Cortex of kidney (tissue), 1 donor: ENCODE measurements at places on chromosomes 7 and 10.

DNA sequence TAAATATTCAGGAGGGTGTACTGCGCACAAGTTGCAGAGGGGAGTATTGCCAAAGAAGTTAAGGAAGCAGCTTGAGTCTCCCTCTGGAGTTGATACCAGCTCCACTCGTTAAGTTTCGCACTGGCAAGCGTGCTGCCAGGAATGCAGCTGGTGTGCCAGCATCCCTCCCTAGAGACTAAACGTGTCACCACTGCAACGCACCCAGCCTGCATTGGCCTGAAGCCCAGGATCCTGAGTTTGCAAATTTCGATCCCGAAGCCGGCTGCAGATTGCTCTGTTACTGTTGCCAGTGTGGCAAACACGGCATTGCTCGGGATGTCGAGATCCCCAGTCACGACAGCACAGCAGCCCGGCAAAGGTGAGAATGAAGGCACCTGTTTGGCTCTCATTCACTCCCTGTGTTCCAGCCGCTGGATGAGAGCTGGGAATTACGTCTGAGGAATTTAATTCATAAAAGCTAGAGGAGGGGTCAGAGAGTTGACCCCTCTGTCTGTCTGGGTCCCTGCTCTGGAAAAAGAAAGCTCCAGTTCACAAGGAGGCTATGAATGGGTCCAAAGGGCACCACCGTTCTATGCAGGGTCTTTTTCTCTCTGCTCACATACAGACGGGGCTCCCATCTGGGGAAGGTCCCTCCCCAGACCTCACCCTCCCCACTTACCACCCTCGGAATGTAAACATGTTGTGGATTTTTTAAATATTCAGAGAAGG lies 61.0 kb downstream of the NRP1 start:
- no peak for DNase-seq

DNA sequence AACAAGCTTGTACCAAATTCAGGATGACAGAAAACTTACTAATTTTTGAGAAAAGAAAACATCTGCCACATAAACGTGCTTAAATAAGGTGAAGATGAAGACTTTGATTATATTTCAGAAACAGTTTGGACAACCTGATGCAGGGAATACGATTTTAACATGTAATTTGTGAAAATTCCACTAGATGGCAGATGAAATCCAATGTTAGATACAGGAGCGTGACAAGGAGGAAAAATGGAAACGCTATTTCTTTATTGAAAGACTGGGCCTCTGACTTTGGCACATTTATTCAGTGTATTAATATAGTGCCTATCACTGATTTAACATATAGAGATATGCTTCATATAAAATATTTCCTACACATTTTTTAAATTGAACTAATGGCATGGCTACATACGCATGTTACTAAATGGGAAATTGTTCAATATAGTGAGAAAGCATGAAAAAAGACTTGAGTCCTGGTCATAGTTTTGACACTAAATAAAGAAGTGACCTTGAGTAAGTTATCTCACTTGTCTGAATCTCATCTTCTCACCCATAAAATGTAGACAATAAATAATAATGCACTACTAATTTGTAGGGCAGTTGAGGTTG lies 60.7 kb downstream of the CD36 start:
- no peak for DNase-seq

DNA sequence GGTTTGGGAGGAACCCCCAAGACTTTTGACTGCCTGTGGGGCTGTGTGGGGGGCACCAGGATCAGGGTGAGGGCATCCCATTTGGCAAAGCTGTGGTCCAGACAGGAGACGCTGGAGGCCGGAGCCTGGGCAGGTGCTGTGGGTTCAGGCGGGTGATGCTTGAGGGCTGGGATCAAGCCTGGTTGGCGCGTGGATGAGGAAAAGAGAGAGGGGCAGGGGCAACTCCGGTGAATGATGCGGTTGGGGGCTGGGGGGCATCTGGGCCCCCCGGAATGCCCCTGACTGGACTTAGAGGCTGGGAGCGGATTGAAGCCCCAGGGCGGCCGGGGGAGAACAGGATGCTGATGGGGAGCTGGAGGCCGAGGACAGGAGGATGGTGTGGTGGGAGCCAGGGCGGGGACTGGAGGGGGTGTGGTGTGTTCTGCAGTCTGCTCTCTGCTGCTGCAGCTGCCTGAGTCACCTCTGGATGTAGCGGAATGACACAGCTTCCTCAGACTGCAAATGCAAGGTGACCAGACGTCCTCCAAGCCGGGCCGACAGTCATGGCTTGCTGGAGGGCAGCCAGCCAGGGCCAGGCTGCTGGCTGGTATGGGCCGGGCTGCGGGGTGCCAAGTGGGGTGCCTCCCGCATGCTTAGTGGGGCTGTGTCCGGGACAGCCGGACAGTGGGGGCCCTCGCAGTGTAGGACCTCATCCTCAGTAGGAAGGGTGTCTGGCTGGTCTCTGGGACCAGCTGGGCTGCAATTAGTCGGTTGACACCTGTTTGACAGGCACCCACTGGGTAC lies 3.2 kb downstream of the MAFK start:
- no peak for DNase-seq

DNA sequence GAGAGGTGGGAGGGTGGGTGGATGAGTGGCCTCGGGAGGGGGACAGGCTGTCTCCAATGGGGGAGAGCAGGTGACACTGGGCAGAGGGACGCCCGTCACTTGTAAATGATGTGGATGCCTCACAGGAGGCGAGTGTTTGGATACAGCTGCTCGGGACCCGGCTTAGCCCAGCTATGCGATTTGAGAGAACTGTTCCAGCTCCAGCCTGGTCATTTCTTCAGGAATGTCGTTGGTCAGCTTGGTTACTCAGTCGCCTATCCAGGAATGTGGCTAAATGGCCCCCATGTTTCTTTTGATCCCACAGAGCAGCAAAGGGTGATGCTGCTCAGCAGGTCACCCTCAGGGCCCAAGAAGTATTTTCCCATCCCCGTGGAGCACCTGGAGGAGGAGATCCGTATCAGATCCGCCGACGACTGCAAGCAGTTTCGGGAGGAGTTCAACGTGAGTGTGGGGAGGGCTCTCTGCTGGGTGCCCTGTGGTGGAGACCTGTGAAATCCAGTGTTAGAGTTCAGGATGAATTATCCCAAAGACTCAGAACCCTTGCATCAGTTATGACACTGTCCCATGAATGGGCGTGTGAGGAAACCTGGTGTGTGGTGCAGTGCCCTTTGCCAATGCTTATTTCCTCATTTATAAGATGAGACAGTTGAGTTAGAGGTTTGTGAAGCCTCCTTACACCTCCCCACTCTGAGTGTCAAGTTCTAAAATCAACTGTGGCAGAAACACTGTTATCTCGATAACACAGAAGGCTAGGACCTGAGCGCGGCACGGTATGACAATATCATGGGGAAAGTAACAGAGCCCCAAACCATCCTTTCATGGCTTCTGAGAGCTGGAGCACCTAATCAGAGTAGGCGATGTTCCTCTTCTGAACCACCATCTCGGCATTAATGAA lies 76.8 kb downstream of the MKI67 start:
- DNase-seq, result no peak

- no peak for DNase-seq
These were observed 117.0 kb upstream of the AHR start for GRCh38 chr7:17181482-17181881.

DNA sequence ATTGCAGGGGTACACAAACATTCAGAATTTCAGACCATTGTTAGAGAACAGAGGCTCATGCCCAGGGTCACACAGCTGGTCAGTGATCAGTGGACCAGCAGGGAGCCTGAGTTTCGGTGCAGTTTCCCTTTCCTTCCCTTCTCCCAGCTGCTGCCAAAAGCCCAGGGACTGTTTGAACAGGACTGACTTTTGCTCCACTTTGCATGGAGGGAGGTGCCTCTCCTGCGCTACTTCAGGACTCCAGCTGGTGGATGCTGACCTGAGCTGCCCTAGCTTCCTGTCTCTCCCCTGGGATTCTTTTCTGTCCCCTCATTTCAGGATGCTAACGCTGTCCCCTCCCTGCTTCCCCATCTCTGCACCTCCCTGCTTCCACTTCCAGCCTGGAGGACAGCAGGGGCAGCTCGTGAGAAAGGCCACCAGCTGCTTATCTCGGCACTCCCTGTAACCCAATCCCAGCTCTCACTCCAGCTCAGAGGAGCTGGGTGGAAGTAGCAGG lies 14.5 kb downstream of the SH2D4B start:
- DNase-seq, result no peak

DNA sequence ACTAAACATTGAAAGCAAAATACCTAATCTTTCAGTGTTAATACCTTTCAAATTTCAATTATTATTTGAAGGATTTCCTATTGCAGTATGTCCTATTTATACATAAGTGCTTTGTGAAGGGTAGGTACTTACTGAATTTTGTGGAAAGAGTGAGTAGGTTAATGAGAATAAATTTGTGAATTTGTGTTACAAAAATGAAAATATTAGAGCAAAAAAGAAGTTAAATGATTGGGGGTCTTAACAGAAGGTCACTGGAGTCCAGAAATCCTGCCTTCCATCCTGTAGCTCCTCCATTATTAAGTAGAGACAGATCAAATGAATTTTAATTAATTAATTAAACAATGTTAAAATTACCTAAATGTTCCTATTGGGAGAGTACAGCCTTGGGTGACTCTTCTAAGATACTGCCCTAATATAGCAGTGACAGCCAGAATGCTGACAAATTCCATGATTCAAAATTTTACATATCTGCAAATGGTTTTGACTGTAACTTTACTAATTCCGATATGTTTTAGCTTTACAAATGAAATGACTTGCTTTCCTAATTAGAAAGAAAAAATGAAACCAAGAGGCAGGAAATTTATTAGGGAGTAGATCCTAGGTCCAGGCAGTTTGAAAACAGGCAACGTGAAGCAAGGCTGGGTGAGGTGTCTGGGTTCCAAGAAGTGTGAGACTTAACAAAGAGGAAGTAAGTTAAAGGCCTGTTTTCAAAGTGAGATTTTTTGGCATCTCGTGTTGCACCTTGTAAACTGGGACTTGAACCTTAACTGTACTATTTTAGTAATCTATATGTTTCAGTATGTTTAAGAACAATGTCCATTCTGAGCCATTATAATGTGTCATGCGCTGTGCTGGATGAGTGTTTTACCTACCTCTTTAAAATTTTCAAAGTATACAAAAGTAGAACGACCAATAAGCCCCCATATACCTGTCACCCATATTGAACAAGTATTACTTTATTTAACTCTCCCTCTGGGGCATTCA lies 1.5 kb downstream of the PIK3CG start:
- DNase-seq, result no peak

- no peak for DNase-seq
These were observed 533.8 kb upstream of the DPP6 start for GRCh38 chr7:153518201-153518984.

- no peak for DNase-seq
These were observed 3.0 kb downstream of the AFAP1L2 start for GRCh38 chr10:114401195-114401791.

GRCh38 chr7:508461-509170 lies 11.0 kb downstream of the PDGFA start:
- DNase-seq, result no peak

DNA sequence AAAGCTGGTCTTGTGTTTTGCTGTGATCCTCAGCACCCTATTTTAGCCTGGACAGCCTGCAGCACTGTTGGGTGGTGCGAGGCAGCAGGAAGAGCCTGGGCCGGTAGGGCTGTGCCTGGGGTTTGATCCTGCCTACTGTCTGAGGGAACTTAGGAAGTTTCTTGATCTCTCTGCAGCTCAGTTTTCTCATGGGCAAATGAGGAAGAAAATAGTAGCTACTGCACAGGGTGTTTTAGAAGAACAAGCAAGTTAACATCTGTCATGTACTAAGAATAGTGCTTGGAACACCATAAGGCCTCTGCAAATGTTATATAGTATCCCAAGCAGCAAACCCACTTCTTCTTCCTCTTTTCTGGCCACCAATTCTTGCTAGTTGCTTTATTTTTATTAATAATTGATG lies 12.0 kb upstream of the AGR2 start:
- DNase-seq, result no peak

DNA sequence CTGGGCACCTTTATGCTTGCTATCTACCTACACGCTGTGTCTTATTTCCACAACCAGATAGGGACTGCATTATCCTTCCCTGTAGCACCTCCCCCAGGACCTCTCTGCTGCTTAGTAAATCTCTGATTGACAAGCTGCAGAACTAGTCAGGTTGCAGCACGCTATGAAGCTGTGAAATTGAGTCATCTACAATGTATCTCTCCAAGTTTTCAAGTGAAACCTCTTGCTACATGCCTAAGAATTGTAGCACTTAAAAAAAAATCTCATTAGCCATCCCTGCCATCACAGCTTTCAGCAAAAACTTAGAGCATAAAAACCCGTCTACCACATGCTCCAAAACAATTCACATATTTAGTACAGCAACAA lies 69.7 kb upstream of the FGFR2 start:
- no peak for DNase-seq

DNA sequence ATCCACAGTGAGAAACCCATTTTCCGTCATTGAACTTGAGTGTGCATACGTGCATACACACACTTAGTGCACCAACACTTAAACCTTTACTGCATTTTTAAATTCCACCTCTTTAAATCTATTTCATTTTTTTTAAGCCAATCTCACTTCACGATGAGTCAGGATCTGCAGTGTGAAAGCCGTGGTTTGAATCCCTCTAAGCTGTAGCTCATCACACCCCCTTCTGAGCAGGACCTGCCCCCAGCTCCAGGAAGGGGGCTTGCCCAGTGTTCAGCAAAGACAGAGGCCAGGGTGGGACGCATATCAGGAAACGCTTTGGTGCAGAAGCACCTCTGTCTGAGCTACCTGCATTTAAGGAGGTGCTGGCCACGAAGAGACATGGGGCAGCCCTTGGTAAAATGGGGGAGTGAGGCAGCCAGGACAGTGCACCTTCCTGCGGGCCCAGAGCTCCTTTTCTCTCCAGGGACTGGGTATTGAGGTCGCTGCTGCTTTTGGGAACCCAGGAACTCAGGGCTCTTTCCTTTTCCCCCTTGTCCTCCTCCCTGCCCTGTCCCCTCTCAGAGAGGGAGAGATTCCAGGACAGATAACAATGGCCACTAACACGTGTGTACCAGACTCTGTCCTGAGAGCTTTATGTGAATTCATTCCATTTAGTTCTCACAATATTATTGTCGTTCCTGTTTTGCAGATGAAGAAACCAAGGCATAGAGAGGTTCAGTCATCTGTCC lies 21.7 kb downstream of the ZNF316 start:
- no peak for DNase-seq

DNA sequence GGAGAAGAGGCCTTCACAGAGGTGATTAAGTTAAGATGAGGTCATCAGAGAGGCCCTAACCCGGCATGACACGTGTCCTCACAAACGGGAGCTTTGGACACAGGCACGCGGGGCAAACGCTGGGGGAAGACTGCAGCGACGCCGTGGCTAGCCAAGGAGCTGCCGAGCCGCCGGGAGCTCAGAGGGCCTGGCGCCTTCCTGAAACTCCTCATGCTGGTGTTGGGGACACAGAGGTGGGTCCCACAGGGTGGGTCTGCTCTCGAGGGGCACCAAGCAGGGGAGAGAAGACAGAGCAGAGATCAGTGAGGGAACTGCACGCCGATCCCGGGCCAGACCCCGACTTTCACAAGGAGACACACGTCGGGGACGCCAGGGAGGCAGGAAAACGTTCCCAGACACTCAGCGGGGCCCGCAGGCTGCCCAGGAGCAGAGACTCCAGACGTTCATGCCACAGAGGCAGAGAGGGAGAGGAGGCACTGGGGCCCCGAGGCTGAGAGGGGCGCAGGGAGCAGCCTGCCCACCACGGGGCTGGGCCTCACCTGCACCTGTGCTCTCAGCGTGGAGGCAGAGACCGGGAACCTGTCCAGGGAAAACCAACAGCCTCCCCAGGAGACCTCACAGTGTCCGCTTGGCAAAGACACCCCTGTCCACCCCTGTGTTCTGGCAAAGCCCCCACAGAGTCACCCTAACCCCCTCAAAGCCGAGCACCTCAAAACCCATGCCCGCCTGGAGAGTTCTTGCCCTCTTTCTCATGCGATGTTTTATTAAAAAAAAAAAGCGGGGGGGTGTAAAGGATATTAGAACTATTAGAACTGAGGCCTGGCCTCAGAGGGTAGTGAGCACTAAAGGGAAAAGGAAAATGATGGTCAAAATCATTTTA lies 103.8 kb downstream of the PDGFA start:
- DNase-seq, result no peak
